AML-193 (cell line): ENCODE measurements at places on chromosomes 3 and 15.
A peak's percentile ranks its signal among the peaks of the same experiment; 100 is the strongest.

DNA sequence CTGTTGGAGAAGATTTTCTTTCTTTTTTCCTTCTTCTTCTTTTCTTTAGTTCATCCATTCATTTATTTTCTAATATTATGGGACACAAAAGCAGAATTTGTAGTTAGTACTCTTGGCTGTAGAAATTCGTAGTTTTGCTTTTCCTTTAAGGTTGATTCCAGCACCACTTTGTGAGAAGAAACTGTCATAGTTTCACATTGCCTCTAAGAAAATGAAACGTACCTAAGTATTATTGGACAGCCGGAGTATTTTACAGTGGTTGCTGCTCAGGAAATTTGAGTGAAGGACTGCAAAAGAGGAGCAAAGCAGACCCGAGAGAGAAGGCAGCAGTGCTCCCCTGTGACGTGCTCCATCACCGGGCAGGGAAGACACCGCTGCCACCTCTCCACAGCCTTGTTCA is 48.1 kb downstream of the PLCL2 start:
- no peak for DNase-seq

GRCh38 chr15:38208779-38209178 is 43.9 kb upstream of the SPRED1 start:
- no peak for DNase-seq

DNA sequence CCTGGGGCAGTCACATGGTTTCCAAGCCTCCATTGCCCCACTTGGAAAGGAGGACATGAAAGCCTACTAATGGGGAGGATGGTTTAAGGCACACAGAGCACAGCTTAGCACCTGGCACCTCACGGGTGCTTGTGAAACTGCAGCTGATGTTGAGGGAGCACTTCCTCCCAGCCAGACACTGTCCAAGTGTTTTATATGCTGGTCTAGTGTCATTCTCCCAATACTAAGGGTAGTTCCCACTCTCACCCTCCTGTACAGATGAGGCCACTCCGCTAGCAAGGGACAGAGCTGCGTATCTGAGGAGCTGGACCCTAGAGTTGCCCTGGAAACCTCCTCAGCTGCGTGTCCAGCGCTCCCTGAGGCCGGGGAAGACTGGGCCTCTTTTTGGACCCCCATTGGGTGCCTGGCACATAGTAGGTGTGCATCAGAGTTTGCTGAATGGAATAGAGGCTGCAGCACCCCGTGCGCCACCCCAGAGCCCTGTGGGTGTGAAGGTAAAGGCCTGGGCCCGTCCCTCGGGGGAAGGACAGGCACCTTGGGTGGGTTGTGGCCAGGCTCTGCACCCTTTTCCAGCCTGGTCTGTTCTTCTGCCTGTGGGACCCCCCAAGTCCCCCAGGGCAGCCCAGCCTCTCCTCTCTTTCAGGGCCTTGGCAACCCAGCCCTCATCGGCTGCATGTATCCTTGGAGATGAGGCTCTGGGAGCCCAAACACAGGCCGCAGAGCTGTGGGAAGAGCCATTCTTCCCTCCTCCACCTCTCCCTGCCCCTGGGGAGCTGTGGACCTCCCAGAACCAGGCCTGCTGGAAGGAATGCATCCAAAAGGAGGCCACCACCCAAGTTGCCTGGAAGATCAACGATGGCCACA is 31.3 kb downstream of the DNASE1L3 start:
- DNase-seq: no peak

- DNase-seq: no peak
Measured at GRCh38 chr3:159548675-159549335, 439.8 kb upstream of the IL12A start.

- DNase-seq: no peak
Measured at GRCh38 chr3:128392818-128393544, 73.7 kb downstream of the DNAJB8 start.

GRCh38 chr3:117539729-117540128 is 830.1 kb downstream of the TUSC7 start:
- DNase-seq: no peak

DNA sequence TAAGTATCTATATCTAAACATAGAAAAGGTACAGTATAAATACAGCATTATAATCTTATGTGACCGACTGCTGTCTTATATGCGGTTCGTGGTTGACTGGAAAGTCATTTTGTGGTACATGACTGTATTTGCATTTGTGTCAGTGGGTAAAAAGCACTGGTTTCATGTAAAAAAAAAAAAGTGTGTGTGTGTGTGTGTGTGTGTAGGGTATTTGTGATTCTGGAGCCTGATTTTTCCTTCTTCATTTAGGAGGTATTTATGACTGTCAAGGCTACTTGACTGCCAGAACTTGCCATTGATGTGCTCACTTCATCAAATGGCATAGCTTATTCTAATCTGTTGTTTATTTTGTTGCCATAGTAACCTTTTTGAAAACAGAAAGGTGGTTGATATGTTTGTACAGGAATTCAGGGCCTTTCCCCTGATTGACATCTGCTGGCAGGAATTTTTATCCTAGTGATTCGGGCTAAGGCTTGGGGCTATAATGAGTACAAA is 63.2 kb downstream of the AKAP13 start:
- DNase-seq: no peak

DNA sequence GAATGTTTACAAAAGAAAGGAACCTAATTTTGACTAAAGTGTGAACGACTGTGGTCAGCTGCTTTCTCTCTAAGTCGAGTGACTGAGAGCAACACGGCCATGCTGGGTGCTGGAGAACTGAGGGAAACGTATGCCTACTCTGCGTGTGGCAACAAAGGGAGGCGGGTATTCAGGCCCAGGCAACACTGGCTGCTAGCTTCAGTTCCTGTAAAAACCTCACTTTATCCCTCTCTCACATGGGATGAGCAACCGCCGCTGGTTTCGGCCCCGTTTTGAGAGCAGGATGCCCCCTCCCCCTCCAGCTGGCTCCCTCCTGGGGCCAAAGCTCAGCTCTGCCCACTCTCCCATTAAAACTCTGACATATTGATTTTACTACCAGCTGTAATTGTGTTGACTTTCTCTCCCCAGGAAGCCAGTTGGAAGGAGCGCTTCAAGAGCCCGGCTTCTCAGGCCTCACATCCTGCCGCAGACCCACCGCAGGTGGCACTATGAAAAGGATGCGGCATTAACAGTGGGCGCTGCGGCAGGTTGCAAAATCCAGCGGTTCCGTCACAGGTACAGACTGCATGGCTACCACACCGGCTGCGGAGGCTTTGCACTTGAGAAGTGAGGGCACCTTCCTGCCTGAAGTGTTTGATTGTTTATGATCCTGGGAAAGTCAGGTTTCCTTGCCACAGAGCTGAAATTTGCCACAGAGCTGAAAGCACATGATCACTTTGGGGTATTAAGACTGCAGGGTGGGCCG is 12.7 kb downstream of the PLXND1 start:
- peak; percentile 84 for DNase-seq

- no peak for DNase-seq
Measured at GRCh38 chr3:150744041-150744918, 18.7 kb downstream of the SIAH2 start.

GRCh38 chr15:60835974-60836373 is 357.0 kb upstream of the ICE2 start:
- no peak for DNase-seq

- DNase-seq: no peak
Measured at GRCh38 chr3:192545333-192545732, 182.0 kb downstream of the FGF12 start.

GRCh38 chr15:70034596-70034995 is 63.1 kb downstream of the TLE3 start:
- no peak for DNase-seq

DNA sequence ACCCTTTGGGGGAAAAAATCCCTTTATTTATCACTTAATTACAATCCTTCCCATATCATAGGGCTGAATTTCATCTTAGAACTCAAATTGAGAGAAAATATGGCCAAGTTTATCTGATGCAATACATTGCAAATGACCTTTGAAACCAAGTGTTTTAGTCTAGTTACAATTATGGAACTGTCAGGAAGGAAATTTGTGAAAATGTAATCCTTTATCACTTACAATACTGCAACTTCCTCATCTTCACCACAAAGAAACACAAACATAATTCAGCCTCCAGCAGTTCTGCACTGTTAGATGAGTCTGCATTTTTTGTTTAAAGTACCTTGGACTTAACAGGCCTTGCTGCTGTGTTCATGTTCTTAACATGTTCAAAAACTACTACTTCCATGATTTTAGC is 4.6 kb downstream of the CCPG1 start:
- DNase-seq: peak; percentile 89

DNA sequence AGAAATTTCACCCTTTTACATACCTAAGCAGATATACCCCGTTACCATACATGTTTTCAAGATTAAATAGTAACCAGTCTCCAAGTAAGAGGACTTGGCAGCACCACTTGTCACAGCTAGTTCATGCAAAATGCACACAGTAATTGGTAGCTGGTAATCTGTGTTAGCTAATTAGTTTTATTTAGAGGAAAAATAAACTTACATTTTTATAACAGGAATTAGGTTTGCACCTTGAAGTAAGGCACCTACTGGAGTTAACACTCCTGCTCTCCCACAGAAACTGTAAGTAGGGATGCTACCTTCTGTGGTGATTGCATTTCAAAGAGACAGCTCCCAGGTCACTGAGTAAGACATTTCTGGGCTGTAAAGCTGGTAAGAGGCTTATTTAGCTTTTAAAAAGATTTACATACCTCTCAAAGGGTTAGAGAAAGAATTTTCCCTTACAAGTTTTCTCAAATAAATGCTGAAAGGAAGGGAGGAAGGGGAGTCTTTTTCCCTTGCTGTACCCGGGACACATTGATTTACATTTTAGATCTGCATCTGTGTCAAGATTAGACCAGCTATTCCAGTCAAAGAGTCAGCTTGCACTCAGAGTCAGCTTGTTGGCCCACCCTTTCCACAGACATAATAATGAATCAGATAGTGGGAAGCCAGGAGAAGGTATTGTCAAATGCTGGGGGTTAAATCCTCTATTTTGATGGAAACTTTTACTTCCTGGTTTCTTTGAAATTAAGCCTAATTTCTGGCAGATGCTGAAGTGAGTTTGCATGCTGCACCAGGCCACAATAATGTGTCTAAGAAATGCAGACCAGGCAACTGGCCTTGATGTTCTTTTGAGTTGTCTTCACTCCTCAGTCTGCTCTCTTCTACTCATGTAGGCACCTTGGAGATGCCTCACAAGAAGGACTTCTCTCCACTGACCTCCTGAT is 77.6 kb upstream of the CHD2 start:
- DNase-seq: no peak

GRCh38 chr15:24877174-24877573 is 77.6 kb upstream of the SNRPN start:
- DNase-seq: no peak

- DNase-seq: peak; percentile 68
Measured at GRCh38 chr3:143119009-143119914, at the start of gene CHST2. TSS of gene CHST2 (plus strand) at chr3:143119771. CDS start at chr3:143120817, 1,046 bp downstream.

GRCh38 chr3:100577382-100578008 is 31.9 kb upstream of the ADGRG7 start:
- no peak for DNase-seq

DNA sequence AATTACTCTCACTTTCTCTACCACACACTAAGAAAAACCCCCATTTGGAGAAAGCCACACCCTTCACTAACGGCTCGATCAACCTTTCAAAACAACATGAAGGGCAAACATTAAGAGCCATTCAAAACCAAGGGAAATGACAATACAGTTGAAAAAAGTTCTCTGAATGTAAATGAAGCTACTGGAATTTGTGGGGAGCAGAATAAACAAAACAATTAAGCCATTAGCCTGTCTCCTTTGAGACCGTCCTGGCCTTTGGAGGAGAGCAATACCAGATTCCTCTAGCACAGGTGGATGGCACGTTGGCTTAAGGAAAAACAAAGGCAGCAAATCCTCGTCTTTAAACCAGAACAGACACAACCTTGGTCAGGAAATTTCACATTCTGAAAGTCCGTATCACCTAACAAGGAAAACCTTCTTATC is 18.7 kb downstream of the MYO1E start:
- DNase-seq: no peak

- DNase-seq: no peak
Measured at GRCh38 chr15:60618206-60618605, 139.3 kb upstream of the ICE2 start.

DNA sequence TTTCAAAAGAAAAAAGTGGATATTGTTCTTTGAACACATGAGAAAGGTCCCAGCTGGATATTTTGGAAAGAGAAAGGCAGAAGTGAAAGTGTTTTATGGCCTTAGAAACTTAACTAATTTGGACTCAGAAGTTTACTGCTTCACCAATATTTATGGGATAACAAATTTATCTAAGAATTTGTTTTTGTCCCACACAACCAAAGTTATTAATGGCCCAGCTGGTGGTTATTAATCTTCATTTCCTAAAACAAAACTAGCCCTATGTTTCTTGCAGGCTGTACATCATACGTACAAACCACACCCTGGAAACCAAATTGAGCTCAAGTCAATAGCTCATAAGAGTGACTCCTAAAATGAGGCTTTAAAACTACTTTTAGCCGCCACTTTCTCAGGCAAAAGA is 372.9 kb upstream of the LMCD1 start:
- DNase-seq: no peak

- DNase-seq: no peak
Measured at GRCh38 chr15:41025393-41025792, 72.1 kb downstream of the CHAC1 start.

GRCh38 chr3:184409946-184410500 is 30.2 kb downstream of the CHRD start:
- no peak for DNase-seq

DNA sequence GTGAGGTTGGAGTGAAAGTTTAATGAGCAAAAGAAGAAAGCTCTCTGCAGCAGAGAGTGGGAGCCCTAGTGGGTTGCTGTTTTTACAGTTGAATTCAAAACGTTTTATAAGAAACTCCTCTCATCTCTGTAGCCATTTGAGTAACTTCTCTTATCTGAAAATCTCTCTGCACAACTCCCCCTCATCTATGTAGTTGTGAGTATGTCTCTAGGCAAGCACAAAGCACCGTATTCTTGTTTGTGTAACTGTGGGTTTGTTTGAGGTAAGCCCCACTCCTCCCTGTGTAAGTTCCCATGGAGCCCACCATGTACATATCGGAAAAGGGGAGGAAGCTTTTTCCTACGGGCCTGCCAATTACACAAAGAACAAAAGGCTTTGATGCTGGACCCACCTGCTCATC is 56.5 kb upstream of the GOLGA6L2 start:
- DNase-seq: no peak

DNA sequence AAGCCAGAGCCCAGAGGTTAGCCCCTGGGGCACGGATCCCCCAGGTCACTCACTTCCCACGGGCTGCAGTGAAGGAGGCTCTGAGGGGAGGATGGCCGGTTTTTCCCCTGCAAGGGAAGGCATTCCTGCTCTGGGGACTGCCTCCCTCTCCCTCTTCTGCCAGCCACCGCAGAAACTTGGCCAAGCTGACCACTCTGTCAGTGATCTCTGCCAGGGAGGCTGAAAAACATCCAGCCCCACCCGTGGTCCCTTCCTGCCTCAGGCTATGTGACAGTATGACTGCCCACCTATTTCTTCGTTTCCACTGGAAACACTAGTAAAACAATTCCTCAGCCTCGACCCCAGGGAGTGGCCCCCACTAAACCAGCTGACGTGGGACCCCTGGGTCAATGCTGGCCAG is 14.6 kb upstream of the FANCD2 start:
- DNase-seq: no peak

DNA sequence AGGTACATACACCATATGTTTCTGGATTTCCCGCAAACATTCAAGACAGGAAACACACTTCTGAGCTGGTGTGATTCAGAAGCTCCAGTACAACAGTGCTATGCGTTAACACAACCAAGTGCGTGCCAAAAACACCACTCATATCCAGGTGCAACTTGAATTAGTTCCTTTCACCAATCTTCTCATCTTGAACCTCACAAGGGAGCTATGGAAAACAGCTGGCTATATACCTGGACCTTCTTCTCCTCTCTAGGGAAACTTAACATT is 31.3 kb downstream of the SUSD5 start:
- DNase-seq: no peak
